ENCODE measurements at places on chromosomes 7 and 10.
A peak's percentile ranks its signal among the peaks of the same experiment; 100 is the strongest.

DNA sequence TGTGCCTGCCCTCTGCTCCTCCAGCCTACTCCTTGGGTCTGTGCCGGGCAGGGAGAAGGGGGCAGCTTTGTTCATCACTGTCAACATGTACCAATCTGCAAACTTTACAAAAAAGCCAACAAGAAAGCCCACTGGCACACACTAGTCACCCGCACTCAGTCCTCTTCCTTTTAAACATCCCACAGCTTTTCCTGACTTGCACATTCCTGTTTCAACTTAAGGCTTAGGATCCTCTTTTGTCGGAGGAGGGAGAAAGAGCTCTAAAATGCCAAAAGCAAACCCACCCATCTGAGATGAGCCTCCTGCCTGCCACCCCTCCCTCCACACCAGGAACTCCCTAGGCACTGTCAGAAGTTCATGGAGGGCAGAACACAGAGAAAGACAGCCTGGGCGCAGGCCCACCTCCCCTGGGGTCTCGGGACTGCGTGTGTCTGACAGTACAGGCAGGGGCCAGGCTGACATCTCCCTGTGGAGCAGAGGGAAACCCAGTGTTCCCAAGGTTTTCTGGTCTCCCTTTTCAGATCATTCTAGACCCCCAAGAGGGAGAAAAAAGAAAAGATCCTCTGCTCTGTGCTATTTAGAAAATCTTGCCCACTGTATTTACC is 5.4 kb downstream of the PDIA4 start:
- peak; percentile 54 for DNase-seq

DNA sequence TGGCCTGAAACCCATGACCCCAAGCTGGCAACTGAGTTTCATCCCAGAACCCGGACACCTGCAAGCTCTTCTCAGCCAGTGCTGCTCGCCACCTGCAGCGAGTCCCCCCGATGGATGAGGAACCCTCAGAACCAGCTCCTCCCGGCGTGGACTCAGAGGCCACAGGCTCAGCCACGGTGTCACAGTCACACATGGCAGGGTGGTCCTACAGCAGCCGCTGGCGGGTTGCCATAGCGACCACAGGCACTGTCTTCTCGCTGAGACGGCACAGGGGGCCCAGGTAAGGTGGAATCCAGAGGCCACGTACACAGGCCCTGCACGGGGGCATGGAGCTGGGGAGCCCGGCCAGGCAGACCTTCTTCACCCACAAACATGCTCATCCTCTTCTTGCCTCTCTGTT is 53.4 kb downstream of the DPYSL4 start:
- no peak for DNase-seq

GRCh38 chr10:14435976-14436632 is 105.4 kb upstream of the FRMD4A start:
- DNase-seq, result no peak

- no peak for DNase-seq
These were observed 122.8 kb downstream of the KAT6B start for GRCh38 chr10:74949034-74949832.

DNA sequence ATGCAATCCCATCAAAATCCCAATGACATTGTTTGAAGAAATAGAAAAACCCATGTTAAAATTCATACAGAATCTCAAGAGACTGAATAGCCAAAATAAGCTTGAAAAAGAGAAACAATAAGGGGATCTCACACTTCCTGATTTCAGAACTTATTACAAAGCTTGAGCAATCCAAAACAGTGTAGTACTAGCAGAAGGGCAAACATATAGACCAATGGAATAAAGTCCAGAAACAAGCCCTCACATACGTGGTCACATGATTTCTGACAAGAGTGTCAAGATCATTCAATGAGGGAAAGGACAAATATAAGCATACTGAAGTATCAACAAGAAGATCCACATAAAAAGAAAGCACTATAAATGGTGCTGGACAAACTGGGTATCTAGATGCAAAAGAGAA is 31.9 kb downstream of the MICU1 start:
- peak; percentile 85 for DNase-seq

- DNase-seq, result no peak
These were observed 3.8 kb downstream of the LMTK2 start for GRCh38 chr7:98110249-98111022.

- peak; percentile 71 for DNase-seq
These were observed 13.1 kb downstream of the TAS2R41 start for GRCh38 chr7:143490717-143491306.

- DNase-seq, result no peak
These were observed 54.0 kb upstream of the ZMIZ1 start for GRCh38 chr10:79014796-79015195.

- no peak for DNase-seq
These were observed 44.5 kb upstream of the STK17A start for GRCh38 chr7:43538404-43538771.

DNA sequence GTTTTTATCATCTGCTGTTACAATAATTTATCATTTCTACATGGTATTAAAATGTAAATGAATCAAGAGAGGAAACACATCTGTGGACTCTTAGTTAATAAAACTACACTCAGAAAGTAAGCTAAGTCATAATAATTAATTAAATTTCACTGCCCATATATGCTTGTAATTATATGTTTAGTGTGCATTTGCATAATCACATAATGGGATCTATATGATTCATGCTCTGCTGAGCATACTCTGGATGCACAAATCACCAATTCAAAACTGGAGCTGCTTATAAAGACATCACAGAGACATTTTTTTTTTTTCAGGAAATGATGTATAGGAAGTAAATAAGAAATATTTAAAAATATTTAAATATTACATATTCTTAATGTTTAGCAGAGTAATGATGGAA is 151.6 kb upstream of the STEAP4 start:
- no peak for DNase-seq

DNA sequence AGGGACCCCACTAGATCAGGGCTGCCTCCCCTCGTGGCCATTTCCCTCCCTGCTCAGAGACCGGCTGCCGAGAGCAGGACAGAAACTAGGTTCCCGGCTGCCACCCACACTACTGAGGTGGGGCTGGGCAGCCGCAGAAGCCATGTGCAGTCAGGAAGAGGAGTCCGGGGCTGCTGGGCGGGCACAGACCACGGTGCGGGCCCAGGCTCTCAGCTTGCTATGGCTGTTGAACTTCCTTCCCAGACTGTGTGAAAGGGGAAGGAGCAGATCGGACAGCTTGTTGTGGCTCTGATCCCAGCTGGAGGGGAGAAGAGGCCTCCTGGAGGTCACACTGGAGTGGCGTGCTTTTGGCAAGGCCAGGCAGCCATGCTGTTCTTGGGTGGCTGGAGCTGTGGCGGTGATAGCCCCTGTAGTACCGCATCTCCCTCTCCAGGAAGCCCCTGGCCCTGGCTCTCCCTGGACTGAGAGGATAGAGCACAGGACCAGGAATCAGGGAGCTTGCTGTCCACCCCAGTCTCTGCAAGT is 56.8 kb downstream of the HK1 start:
- peak; percentile 94 for DNase-seq

GRCh38 chr10:125411724-125412123 is 251.4 kb upstream of the CTBP2 start:
- no peak for DNase-seq
